Mesothelial cell of epicardium (in vitro differentiated cells): ENCODE measurements at places on chromosomes 11 and 22.

DNA sequence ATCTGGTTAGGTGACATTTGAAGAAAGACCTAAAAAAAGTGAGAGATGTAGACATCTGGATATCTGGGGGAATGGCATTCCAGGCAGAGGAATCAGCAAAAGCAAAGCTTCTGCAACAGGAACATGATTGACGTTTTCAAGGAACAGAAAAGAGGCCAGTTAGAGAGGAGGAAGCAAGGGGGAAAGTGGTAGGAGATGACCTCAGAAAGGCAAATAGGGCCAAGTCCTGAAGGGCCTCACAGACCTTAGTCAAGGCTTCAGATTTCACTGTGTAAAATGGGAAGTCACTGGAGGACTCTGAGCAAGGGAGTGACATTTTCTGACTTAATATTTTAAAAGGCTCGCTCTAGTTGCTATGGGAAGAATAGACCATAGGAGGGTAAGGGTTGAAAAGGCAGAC, 9.7 kb downstream of the DEUP1 start:
- no peak for DNase-seq

- DNase-seq: no peak
These were observed 105.3 kb downstream of the MPPED1 start for GRCh38 chr22:43516996-43517635.

DNA sequence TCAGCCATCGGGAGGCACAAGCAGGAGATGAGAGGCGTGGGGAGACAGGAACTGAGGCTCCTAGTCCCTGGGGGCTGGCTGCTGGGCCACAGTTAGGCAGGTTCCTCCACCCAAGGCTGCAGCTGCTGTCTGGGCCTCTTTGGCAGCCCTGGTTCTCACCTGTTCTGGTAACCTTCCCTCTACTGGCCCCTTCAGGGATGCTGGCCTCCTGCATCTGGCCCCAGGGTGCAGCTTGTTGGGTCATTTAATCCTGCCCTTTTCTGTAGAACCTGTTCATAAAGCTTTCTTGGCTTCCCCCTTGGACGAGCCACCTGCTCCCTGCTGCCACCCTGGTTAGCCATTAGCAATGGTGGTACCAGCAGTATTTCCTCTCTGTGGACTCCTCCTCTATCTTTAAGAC, 5.5 kb downstream of the USH1C start:
- DNase-seq: no peak

GRCh38 chr22:50276143-50276542, 6.0 kb upstream of the MAPK11 start:
- no peak for DNase-seq

GRCh38 chr11:113960702-113961330, 14.1 kb upstream of the HTR3A start:
- DNase-seq: no peak

DNA sequence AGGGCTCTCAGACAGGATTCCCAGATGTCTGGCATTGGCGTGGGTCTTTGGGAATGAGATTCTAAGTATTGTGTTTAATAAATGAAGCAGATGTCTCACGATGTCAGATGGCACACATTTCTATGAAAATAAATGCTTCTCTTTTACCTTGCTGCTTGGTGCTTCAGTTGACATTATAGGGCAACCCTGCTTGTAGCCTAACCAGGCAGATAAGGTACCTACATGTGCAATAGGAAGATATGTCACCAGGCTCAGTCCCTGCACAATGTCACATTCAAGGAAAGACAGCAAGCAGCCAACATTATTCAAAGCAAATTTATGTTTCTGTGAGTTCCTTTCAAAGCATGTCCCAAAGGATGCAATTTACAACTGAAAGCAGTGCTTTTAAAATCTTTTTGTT, 43.4 kb upstream of the SYN3 start:
- no peak for DNase-seq

- no peak for DNase-seq
These were observed 64.0 kb downstream of the RPUSD4 start for GRCh38 chr11:126147208-126148111.

- no peak for DNase-seq
These were observed 162.5 kb downstream of the SWAP70 start for GRCh38 chr11:9826390-9826789.

DNA sequence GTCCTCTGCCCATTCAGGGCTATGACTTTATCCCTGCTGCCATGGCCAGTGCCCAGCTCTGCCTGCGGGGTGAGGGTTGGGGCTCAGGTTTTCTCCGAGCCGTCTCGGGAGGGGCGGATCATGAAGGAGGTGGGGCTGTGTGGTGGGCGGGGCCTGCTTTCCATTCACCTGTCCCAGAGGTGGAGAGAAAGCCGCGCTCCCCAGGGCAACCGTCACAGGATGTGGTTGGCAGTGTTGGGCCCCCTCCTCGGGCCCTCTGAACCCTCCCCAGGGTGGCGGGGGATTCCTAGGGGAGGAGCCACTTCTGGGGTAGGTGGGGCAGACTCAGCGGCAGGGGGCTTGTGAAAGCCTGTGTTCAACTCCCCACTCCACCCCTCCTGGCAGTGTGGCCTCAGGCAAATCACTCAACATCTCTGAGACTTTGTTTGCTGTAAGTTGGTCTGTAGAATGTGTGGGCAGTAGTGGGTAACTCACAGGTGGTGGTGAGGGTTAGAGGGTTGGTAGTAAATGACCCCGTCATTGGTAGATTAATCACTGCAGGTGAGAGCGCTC, 50.3 kb downstream of the CD6 start:
- DNase-seq: no peak

DNA sequence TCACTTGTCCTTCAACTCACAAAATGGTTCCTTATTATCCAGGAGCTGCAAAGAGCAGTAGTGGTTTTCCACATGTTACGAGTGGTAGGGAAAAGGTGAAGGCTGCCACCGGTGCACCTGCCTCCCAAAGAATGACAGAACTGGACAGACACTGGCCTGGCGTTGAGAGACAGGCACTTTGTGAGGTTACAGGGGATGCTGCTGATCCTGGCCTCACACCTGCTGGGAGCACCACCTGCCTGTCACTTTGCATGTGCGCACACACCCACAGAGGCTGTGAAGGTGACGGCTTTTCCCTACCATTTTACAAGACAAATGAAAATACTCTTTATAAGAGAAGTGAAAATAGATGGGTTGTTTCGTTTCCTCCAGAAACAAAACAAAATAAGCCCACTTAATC, 175.3 kb upstream of the B3GAT1 start:
- no peak for DNase-seq
